ENCODE measurements at places on chromosomes 2 and 18.

GRCh38 chr18:10783941-10784340 is 258.1 kb downstream of the NAPG start:
- no peak for DNase-seq

GRCh38 chr2:187749804-187750431 is 195.7 kb upstream of the TFPI start:
- DNase-seq = no peak

- peak; percentile 62 for DNase-seq
Measured at GRCh38 chr2:69306822-69307578, 80.0 kb downstream of the GFPT1 start.

- peak; percentile 65 for DNase-seq
Measured at GRCh38 chr2:70124983-70125480, 37.8 kb downstream of the PCBP1 start.

- DNase-seq = peak; percentile 57
Measured at GRCh38 chr2:43877782-43878464, 39.2 kb downstream of the ABCG8 start.

DNA sequence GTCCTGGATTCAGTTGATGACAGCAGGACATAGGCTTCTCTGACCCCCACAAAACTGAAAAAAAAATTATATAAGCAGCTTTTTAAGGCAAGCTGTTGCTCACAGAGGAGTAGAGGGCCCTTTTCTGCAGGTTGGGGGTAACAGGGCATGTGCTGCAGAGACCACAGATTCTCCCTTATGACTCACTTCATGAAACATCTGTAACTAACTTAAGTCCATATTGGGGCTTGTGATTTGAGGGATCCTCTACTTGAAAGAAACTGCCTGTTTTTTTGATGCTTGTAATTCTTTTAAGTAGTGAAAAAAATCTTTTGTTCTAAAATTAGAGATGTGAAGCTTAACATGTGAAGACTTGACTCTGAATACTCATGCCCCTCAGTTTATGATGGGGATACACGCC is 33.4 kb downstream of the XRCC5 start:
- no peak for DNase-seq

- DNase-seq = peak; percentile 12
Measured at GRCh38 chr2:102618452-102619413, 620 bp upstream of the SLC9A2 start.

GRCh38 chr2:146246002-146246735 is 1598.7 kb upstream of the ACVR2A start:
- DNase-seq = no peak

- no peak for DNase-seq
Measured at GRCh38 chr2:40332191-40332826, 119.6 kb downstream of the SLC8A1 start.

DNA sequence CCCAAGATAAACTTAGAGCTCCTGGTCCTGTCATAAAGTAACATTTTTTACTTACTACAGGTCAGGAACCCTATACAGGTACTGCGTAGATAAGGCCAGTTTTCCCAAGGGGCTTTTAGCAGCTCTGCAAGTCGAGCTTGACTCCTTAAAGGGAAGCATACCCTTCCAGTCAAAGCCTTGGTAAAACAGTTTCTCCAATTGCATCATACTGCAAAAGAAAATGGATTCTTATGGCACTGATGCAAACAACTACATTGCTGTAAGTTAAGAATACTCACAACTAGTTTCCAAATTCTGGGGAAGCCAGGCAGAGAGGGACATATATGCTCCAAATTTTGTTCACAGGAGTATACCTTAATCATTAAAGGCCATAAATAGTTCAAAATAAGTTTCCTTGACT is 31.0 kb downstream of the MYO3B start:
- DNase-seq = no peak

Data from posterior cingulate gyrus (tissue), 11 donors.